Natural killer cell treated with Interleukin-12 subunit alpha and Interleukin-12 subunit beta and Interleukin-15 and Interleukin-18, amount 100 ng/mL, for 72 hours (primary cell): ENCODE measurements at places on chromosomes 1 and 21. TPM values are rescaled to one million over a fixed set of nuclear protein-coding genes. Genes with fewer than 3 reads are reported as not detected.

DNA sequence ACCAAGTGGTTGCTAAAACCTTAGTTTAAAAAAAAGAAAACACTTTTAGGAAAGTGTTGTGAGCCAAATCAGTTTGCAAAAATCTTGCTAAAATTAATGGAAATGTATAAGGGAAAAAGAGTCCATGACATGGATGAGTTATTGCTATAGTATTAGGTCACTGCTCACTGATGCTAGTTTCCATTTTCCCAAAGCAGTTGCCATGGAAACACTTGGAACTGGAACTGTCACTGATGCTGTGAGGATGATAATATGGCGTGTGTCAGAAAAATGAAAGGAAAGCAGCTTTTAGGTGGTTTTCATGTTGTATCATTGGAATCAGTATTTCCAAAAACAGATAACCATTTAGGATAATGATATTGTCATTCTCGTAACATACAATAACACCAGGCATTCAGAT, 104.4 kb downstream of the PHTF1 start:
- DNase-seq = no peak

DNA sequence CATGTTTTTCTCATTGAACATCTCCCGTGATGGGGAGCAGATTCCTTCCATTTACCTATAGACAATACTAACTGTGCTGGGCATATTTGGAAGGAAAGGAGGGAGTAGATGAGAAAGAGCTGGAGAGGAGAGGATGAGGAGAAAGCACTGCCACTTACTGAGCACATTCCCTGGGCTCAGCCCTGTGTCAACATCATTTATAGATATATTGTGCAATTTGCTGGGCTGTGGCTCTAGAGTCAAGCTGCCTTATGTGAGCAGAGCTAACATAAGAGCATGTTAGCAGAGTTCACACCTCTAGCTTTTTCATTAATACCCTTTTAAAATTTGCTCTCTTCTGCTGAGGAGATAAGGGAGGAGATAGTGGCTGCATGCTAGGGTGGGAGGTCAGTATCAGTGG, 22.3 kb upstream of the CD53 start:
- no peak for DNase-seq

DNA sequence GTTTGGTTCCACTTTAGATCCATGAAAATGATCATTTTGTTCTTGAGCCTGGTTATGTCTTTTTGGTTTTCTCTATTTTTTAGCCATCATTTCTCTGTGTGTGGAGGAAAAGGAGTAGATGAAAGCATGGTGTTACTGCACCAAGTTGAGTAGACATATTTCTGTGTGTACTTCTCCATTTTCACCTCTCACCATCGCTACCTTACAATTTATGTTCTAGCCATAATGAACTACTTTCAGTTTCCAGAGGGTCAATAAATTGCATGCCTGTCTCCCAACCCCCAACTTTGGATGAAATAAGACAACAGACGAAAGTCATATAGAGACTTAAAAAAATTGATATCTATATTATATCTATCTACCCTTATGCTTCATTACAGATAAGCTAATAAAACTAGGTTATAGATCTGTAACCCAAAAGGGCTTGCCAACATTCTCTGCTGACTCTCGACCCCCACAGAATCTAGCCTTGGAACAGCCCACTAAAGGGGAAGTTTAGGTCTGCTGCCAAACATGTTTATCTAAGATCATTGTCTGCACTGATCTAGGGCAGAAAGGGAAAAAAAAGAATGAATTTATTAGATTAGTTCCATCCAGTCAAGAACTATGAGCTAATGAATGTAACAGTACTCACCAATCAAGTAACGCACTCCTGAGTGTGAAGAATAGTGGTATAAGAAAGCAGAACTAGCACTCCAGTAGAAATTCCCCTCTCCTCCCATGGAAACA, 7.5 kb upstream of the MAN1A2 start:
- DNase-seq = no peak

- no peak for DNase-seq
Observed at GRCh38 chr1:17290553-17290952, 17.4 kb upstream of the PADI4 start.

GRCh38 chr1:205472737-205473441, 17.0 kb upstream of the BLACAT1 start:
- no peak for DNase-seq

DNA sequence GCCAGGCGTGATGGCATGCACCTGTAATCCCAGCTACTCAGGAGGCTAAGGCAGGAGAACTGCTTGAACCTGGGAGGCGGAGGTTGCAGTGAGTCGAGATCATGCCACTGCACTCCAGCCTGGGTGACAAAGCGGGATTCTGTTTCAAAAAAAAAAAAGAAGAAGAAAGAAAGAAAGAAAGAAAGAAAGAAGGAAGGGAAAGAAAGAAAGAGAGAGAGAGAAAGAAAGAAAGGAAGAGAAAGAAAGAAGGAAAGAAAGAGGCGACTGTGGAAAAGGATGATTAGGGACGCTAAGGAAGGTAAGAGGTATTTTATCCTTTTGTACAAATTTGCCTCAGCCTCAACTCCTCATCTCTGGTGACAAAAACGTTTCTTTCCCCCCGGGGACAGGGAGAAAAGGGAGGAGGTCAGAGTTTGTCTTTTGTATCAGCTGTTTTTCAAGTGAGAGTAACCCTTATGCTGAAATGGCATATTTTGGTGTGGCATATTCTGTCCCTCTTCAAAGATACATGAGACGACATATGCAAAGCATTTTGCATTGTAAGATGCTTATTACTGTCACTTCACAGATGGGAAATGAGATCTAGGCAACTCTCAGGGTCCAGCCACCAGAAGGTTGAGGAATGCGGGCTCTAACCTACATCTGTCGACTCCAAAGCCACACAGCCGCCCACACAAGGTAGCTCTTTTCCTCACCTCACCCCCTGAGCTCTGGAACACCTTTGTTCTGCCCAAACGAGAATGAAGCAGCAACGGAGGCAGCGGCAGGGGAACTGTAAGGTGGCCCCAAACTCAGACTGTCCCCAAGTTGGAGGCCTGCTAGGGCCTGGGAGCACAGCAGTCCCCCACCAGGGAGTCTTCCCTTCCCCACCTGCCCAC, 38.0 kb downstream of the NUAK2 start:
- DNase-seq = no peak

GRCh38 chr1:21855257-21856096, 43.4 kb downstream of the LDLRAD2 start:
- DNase-seq = no peak

- no peak for DNase-seq
Observed at GRCh38 chr21:17494051-17494450, 18.8 kb upstream of the CXADR start.

- DNase-seq = no peak
Observed at GRCh38 chr1:9892563-9893528, 17.2 kb downstream of the CTNNBIP1 start.

DNA sequence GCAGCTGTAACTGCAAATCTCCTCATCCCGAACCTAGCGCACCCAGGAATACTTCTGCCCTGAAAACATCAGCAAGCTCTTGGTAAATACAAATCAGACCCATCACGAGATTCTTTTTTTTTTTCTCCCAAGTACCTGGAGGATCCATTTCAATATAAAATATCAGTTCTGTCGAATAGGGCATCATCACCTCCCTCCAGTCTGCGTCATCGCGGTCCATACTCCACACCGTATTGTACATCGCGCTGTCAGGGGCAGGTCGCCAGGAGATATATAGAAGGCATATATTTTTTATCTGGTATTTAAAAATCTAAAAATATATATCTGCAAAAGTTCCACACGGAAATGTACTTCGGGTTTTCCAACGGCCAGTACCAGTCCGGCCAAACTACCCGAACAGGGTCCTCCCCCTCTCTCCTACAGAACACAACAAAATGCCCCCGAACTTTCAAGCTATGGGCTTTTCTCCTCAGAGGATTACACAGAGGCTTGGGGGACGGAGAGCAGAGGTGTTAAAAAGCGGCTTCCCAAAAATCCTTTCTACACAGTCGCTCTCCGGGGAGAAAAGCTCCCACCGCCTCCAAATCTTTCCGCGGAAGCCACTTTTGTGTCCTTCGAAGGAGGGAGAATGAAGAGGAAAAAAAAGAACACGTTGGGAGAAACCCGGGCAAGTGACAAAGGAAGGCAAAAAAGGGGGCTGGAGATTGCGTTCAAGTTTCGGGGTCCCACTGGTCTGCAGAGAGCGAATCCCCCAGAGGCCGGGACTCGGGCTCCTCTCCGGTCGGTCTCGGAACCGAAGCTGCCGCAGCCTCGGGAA, 509 bp downstream of the PIK3R3 start:
- no peak for DNase-seq

- no peak for DNase-seq
Observed at GRCh38 chr1:201712387-201713085, 116.4 kb upstream of the IPO9 start.

- DNase-seq = no peak
Observed at GRCh38 chr1:221727146-221728036, 14.5 kb downstream of the DUSP10 start.

DNA sequence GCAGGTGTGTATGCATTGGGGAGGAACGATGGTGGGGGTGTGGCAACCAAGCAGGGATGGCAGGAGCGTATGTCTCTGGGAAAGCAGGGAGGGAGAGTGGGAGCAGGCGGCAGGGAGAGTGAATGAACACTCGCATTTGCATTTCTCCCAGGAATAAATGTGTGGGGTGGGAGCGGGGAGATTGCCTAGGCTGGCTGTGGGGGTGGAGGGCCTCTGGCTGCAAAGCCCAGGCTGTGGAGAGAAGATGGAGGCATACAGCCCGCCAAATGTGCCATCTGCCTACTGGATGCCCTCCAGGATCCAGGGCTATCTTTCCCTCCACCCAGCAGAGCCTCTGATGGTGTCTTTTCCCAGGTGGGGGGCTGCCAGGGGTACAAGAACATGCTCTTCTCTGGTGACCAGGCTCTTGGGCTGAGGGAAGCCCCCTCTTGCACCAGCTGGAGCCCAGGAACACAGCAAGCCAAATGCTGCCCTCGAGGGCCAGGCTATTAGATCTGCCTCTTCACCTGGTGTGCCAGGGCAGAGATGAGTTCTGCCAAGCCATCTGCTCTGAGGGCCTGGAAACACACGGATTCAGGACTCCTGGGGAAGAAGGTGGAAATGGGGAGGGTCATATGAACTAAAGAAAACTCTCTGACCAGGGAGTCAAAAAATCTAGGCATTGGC, 1.7 kb upstream of the OPTC start:
- DNase-seq = no peak

DNA sequence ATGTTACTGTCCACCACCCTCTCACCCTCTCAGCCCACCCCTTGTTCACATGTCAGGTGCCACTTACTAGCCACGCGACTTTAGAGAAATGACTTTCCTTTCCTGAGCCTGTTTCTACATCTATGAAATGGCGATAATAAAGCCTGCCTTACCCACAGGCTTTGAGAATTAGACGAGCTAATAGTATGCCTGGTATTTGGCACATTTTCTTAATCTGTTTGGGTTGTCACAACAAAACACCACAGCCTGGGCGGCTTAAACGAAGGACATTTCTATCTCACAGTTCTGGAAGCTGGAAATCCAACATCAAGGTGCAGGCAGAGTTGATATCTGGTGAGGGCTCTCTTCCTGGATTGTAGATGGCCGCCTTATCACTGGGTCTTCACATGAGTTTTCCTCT, 273.9 kb upstream of the FMN2 start:
- DNase-seq = no peak

- DNase-seq = no peak
Observed at GRCh38 chr1:59025201-59025600, 241.4 kb upstream of the JUN start.

- no peak for DNase-seq
Observed at GRCh38 chr1:179529482-179530195, 46.1 kb downstream of the NPHS2 start.

- no peak for DNase-seq
Observed at GRCh38 chr21:34603002-34603709, 11.8 kb downstream of the RCAN1 start.

GRCh38 chr21:28280611-28281010, 712.1 kb downstream of the LTN1 start:
- no peak for DNase-seq

- DNase-seq = no peak
Observed at GRCh38 chr1:67833602-67833940, 304 bp upstream of the GNG12 start.

- no peak for DNase-seq
Observed at GRCh38 chr21:42980312-42981213, 6.2 kb downstream of the PKNOX1 start.

DNA sequence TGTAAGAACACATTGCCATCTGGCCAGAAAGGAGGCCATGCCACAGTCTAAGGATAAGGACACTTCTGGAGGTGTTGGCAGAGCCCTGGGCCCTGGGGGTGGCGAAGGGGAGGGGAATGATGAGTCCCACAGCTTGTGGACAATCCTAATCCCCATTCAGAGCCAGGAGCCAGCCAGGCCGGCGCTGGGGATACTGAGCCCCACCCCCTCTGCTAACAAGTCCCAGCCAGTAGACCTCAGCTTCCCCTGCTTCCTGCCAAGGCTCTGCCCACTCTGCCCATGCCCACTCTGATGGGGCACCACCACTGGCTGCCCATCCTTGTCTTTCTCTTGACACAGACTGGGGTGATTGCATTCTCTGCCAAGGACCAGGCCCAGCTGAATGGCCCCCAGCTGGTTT, 71.9 kb downstream of the NAV1 start:
- DNase-seq = no peak

- DNase-seq = no peak
Observed at GRCh38 chr1:201084295-201084694, 27.9 kb downstream of the CACNA1S start.

DNA sequence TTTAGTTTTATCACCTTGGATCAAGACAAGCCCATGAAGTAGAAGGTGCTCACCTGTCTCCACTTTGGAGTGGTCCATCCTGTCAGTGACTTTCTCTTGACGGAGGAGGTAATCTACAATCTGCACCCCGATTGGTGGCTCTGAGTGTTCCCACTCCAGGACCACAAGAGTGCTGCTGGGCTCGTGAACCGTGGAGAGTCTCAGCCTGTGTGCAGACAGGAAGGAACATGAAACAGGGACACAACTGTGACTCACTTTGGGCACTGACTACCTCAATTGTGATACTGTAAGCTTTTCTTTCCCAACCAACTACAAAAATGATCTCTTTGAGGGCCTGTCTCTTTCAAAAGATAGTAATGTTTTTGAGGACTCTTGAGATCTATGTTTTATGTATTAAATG, 280.2 kb downstream of the ASTN1 start:
- no peak for DNase-seq

- no peak for DNase-seq
Observed at GRCh38 chr1:236524895-236525184, 1.1 kb downstream of the LGALS8 start.

- DNase-seq = no peak
Observed at GRCh38 chr1:66494482-66494881, 39.5 kb upstream of the SGIP1 start.

DNA sequence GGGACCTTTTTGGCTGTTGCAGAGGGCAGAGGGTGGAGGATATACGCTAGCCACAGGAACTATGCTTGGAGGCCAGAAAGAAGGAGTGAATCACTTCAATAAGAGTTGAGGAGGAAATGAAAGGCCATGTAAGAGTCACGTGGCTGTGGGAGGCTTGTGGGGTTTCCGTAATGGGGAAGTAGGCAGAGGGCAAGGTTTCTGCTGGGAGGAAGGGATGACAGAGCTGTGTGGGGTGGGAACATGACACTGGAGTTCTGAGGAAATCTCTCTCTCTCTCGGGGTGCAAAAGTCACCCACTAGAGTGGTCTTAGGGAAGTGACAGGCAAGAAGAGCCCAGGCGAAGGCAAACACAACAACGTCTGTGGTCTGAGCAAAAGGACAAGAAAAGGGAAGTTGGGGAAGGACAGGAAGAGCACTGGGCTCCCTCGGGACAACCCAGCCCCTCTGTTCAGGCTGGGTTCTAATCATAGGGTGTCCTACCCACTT, 3.9 kb upstream of the CD1C start:
- DNase-seq = no peak

The ACAP3 gene
- total RNA-seq = 60.5 TPM

The ZSCAN20 gene
- 6.2 TPM for total RNA-seq

The ESRRG gene
- not detected for total RNA-seq

The NBPF10 gene
- total RNA-seq = 3.1 TPM

The VCAM1 gene
- 10.7 TPM for total RNA-seq

The COL9A2 gene
- 7.3 TPM for total RNA-seq

The FALEC gene
- not detected for total RNA-seq
